SIG-M5 (cell line): ENCODE measurements at places on chromosomes 2 and 18.

DNA sequence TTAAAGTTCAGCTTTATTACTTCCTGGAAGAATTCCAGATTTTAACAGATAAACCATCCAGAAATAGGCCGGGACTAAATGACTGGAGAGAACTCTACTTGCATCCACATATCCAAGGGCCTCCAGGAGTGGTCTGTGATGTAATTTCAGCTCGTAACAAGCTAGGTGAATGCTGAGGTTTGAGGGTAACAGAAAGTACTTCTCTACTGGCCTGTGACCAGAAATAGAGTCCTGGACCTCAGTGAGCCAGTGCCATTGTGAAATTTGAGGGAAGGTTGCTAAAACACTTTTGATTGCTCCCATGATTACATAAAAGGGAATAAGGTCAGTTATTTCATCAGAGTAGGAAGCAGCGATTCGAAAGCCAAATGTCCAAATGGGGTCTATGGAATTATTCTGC is 158.1 kb downstream of the DOCK10 start:
- peak; percentile 52 for DNase-seq

- DNase-seq = no peak
Observed at GRCh38 chr2:138742441-138743057, 37.6 kb downstream of the NXPH2 start.

- DNase-seq = no peak
Observed at GRCh38 chr18:48181857-48182256, 227.3 kb downstream of the ZBTB7C start.

DNA sequence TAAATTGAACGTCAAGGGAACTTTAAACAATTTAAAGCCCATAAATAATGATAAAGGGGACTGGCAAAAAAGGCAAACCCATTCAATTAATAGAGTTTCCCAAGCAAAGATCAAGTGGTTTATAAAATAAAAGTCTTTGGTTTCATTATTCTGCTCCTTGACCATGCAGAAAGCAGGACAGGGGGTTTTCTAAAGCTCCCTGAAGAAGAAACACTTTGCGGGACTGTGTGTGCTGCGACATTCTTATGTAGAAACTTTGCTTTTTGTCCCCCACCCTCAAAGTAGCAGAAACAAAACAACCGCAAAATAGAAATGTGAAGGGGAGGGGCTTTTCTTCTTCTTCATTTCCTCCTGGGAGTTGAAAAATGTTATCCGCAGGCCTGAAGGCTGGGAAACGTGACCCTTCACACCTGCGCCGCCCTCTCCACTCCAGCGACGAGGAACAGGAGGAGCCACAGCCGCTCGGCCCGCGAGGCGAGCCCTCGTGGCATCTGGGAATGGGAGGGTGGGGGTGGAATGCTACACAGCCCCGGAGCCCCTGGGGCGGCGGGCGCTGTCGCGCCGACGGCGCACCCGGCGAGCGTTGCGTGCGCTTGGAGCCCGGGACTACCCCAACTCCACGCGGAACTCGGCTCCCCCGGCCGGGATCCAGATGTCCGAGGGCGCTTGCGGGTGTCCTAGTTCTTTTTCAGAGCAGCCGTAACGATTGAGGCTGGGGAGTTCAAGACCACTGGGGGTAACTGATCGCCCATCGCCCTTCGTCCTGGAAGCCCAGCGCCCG is 4.3 kb upstream of the GBX2 start:
- no peak for DNase-seq

DNA sequence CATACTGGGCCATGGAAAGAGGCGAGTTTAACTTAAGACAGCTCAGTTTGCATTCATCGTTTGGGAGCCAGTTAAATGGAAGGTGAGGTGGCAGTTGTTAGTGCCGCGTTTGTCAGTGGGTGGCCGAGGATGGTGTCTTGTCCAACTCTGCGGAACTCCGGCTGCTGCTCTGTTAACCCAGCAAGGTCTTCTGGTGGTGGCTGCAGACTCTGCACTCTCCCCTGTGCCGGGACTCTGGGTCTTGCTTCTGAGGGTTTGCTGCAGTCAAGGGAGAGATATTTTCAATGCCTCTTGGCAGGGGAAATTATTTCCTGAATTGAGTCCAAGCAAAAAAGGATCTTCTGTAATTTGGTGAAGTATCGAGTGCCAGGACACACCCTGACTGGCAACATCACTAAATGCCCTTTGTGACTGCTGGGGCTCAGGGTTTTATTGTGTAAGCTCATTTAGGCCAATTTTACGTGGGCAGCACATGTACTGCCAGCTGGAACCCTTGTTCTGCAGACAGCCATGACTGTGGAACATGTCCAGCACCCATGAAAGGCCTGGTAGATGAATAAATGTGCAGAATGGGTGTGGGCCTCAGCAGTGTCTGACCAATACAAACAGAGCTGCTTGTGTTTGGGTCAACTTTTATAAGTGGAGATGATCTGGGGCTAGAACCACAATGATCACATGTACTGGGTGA is 58.1 kb downstream of the IL1R2 start:
- no peak for DNase-seq

- no peak for DNase-seq
Observed at GRCh38 chr2:134205087-134205486, 48.8 kb upstream of the MGAT5 start.

- no peak for DNase-seq
Observed at GRCh38 chr2:238090887-238091286, 9.3 kb upstream of the ESPNL start.

- DNase-seq = no peak
Observed at GRCh38 chr2:30625701-30626100, 178.7 kb downstream of the LCLAT1 start.

GRCh38 chr2:206801418-206802189 is 36.2 kb downstream of the FASTKD2 start:
- DNase-seq = no peak

DNA sequence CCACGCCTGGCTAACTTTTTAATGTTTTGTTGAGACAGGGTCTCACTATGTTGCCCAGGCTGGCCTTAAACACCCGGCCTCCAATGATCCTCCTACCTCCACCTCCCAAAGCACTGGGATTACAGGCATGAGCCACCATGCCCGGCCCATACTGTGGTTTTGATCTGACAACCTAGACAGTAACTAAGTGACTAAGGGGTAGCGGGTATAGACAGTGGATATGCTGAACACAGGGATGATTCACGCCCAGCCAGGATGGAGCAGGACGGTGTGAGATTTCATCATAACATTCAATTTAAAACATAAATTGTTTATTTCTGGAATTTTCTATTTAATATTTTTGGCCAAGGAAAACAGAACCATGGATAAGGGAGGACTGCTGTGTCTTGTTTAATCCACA is 36.0 kb upstream of the YPEL5 start:
- no peak for DNase-seq

- no peak for DNase-seq
Observed at GRCh38 chr18:36176177-36176584, 11.1 kb upstream of the MOCOS start.

- DNase-seq = no peak
Observed at GRCh38 chr2:48219555-48220436, 310.2 kb upstream of the STON1 start.

GRCh38 chr2:234544659-234545611 is 48.1 kb upstream of the ARL4C start:
- no peak for DNase-seq

- DNase-seq = no peak
Observed at GRCh38 chr18:23992089-23992940, 22.2 kb upstream of the TTC39C start.

GRCh38 chr18:6938003-6938402 is 179.6 kb downstream of the LAMA1 start:
- DNase-seq = no peak

DNA sequence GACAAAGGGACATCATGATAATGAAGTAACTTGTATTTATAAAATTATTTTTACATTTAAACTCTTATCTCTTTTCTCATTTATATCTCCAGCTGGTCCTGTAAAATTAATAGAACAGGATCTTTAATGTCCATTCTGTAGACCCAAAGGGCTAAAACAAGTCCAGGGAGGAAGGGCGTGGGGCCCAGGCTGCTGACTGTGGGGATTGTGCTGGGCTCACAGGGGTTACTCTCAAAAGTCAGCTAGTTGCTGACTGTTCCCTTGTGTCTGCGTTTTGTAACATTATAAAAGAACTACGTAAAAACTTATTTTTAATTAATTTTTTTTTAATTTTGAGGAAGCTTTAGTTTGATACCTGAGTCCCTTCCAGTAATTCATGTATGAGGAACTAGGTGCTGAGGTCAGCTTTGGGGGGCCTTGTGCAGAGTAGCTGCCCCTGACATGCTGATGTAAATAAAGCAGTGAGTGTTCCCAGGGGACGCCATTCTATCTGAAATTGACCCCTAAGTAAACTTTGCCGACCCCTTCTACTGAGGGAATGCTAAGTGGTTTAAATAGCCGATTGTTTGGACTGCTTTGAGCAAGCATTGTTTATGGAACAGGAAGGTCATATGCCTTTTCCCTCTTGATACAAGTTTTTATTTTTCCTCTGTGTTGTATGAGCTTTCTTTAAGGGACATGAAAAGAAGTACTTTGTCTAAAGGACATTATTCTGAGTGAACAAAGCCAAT is 56.4 kb downstream of the MERTK start:
- no peak for DNase-seq

DNA sequence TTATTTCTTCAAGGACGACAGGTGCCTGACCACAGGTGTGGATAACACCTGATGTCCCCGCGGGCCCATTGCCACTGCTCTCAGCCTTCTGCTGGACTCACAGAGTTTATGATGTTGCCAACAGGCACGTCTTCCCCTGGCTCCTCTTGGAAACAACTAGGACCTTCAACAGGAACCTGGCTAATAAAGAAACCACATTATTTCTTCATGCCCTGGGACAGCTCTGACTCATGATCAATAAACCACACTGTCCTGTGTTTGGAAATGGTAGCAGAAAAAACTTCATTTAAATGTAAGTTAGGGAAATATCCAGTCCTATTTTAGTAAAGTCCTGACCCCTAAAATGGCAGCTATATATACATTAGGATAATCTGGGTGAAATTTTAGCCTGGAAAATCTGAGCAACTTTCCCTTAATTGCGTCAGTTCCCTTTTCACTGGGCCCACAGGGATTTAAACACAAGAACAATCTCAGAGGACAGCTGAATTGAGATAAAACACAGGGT is 158.9 kb downstream of the VAPA start:
- peak; percentile 48 for DNase-seq

- no peak for DNase-seq
Observed at GRCh38 chr2:84797271-84797670, 83.6 kb downstream of the TRABD2A start.

GRCh38 chr2:238005528-238005927 is 38.7 kb downstream of the UBE2F start:
- no peak for DNase-seq

- no peak for DNase-seq
Observed at GRCh38 chr2:119735565-119735964, 24.2 kb upstream of the PTPN4 start.

DNA sequence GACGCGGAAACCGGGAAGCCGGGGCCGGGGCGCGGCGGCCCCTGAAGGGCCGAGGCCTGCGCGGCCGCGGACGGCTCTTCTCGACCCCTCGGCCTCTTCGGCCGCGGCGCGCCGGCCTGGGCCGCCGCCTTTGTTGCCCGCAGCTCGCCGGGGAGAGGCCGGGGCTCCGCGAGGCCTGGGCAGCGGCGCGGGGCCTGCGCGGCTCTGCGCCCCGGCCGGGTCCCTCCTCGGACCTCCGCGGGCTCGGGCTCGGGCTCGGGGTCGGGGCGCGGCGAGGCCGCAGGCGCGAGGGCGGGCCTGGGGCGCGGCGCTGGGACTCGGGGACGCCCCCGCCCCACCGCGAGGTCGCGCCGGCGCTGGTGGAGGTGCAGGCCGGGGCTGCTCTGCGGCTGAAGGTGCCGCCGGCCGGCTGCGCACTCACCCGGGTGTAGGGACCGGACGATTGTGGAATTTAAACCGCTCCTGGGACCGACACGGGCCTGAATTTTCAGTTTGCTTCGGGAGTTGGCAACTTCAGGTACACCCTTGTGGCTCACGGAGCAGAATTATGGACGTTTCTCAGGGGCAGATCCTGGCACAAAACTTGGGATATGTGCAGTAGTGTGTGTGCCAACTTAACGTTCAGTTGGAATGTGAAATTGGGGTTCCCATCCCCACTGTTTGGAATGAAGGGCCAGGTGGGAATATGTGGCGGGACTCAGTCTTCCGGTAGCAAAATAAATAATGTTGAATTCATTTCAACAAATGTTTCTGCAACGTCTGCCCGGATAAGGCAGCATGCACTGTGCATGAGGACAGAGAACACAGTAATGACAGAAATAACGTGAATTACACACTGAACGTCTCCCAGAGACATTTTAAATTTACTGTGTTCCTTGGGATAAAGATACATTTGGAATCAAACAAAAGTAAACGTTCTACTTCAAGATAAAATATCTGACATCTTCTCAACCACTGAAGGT is 787 bp downstream of the SOCS6 start:
- DNase-seq = no peak

DNA sequence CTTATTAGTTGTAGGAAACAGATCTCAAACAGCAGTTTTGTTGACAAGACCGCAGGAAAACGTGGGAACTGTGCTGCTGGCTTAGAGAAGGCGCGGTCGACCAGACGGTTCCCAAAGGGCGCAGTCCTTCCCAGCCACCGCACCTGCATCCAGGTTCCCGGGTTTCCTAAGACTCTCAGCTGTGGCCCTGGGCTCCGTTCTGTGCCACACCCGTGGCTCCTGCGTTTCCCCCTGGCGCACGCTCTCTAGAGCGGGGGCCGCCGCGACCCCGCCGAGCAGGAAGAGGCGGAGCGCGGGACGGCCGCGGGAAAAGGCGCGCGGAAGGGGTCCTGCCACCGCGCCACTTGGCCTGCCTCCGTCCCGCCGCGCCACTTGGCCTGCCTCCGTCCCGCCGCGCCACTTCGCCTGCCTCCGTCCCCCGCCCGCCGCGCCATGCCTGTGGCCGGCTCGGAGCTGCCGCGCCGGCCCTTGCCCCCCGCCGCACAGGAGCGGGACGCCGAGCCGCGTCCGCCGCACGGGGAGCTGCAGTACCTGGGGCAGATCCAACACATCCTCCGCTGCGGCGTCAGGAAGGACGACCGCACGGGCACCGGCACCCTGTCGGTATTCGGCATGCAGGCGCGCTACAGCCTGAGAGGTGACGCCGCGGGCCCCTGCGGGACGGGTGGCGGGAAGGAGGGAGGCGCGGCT is at the start of gene TYMS:
Gene TYMS, plus strand, starts transcription at position 343 of the 690 bp plus-strand sequence. Its CDS starts 90 bp downstream, at position 433.
- DNase-seq = peak; percentile 27

GRCh38 chr18:70683263-70683662 is 394.4 kb downstream of the SOCS6 start:
- no peak for DNase-seq

DNA sequence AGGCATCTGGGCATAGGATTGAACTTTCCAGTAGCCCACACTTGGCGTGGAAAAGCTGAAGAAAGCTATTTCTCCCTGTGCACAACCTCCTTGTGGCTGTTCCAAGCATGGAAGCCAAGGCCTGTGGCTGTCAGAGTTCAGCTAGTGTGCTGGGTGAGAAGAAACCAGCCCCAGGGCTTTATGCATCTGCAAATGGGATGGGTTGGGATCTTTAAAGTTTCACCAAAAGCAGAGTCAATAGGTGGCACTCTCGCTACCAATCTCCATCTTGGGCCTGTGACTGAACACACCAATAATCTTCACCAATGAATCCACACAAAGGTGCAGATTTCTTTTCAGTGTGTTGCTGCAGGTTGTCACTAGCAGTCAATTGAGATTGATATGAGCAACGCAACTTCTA is 542.8 kb downstream of the NRXN1 start:
- DNase-seq = no peak

GRCh38 chr18:7084080-7085065 is 33.2 kb downstream of the LAMA1 start:
- no peak for DNase-seq

GRCh38 chr18:49082714-49083688 is 132.2 kb upstream of the SMAD7 start:
- no peak for DNase-seq

- DNase-seq = no peak
Observed at GRCh38 chr2:48693066-48693465, 62.5 kb downstream of the LHCGR start.

GRCh38 chr2:37085731-37086147 is 1.4 kb downstream of the GPATCH11 start:
- no peak for DNase-seq
